EL (cell line): ENCODE measurements at places on chromosomes 4 and X.

DNA sequence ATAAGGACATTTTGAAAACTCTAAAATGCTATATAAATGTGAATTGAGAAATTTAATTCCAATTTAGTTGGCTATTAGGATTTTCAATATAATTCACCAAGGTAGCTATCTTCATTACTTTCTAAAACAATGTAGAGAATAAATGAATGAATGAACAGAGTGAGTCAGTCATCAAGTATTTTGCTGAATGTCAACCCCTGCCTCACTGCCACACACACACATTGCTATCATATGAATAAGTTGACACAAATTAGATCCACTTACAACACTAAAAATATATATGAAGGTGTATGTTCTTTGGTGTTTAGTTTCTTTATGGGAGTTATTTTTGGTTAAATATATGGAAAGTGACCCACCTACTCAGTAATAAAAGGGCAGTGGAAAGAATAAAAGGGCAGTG is 141.4 kb upstream of the SMIM10 start:
- peak; percentile 56 for DNase-seq

DNA sequence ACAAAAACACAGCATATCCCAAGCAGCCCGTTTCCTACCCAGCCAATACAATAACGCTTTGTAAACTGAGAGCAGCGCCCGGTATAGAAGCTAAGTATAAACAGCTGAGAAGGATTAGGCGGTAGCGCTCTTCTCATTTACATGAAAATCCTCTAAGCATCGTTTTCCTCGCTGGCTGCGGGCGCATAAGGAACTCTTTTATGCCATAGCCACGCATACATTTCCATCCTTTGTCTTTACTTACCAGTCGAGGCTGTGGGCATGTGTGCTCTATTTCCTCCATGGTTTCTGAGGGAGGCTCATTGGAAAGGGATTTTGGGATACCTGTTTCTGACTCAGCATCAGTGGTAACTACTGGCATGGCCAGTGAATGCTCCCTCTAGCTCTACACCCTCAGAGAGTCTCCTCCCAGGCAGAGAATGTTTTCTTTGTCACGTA is 383 bp downstream of the PCYT1B start:
- peak; percentile 2 for DNase-seq

DNA sequence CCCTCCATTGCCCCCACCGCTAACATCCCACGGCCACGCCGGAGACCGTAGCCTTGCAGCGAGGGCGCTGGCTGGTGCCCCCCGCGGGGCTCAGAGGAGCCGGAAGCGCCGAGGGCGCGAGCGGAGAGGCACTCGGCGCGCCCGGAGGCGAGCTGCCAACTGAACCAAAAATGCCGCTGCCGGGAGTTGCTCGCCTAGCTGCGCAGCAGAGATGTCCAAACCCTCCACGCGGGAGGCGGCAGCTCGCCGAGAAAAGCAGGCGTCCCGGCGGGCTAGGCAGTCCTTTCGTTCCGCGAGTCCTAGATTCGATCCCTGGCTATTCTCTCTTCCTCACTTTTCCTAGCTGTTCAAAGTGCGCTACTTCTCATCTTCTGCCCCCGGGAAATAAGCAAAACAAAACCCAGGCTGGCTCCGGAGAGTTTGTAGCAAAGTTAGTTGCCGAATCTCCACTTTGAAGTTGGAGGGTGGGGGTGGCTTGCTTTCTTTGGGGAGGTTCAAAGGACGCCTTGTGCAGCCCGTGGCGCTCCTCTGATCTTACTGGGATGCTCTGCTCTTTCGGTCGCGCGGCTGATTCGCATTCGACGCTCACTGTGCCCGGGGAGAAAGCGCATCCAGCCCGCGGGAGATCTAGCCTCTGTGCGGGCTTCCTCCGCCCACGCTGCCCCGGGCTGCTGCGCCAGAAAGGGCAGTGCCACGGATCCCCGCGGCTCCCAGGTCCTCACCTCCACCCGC is 723 bp downstream of the NKX6-1 start:
- peak; percentile 47 for DNase-seq

DNA sequence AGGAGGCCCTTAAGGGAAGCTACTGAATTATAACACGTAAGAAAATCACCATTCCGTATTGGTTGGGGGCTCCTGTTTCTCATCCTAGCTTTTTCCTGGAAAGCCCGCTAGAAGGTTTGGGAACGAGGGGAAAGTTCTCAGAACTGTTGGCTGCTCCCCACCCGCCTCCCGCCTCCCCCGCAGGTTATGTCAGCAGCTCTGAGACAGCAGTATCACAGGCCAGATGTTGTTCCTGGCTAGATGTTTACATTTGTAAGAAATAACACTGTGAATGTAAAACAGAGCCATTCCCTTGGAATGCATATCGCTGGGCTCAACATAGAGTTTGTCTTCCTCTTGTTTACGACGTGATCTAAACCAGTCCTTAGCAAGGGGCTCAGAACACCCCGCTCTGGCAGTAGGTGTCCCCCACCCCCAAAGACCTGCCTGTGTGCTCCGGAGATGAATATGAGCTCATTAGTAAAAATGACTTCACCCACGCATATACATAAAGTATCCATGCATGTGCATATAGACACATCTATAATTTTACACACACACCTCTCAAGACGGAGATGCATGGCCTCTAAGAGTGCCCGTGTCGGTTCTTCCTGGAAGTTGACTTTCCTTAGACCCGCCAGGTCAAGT is 6.9 kb upstream of the MSANTD1 start:
- DNase-seq: no peak

GRCh38 chrX:17500145-17500579 is 125.2 kb downstream of the NHS start:
- peak; percentile 21 for DNase-seq
